ENCODE measurements at places on chromosomes 1 and 21.

GRCh38 chr1:156881663-156882062, 11.9 kb upstream of the PEAR1 start:
- no peak for DNase-seq

- no peak for DNase-seq
Measured at GRCh38 chr1:197954718-197955418, 37.7 kb downstream of the LHX9 start.

DNA sequence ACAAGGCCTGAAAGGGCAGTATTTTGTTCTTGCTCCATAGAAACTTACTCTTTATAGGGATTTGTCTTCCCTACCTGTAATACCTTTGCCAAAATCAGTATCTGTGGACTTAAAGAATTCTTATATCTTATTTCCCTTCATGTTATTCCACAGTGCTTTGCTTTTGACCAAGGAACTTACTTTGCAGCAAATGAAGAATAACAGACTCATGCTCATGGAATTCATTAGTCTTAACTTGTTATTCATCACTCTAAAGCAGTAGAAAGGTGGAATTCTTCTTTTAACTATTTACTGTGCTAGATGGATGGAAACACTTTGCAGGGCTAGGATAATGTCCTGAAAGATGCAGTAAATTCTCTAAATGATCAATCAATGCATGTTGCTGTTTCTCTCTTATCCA, 45.9 kb downstream of the DUSP10 start:
- no peak for DNase-seq

DNA sequence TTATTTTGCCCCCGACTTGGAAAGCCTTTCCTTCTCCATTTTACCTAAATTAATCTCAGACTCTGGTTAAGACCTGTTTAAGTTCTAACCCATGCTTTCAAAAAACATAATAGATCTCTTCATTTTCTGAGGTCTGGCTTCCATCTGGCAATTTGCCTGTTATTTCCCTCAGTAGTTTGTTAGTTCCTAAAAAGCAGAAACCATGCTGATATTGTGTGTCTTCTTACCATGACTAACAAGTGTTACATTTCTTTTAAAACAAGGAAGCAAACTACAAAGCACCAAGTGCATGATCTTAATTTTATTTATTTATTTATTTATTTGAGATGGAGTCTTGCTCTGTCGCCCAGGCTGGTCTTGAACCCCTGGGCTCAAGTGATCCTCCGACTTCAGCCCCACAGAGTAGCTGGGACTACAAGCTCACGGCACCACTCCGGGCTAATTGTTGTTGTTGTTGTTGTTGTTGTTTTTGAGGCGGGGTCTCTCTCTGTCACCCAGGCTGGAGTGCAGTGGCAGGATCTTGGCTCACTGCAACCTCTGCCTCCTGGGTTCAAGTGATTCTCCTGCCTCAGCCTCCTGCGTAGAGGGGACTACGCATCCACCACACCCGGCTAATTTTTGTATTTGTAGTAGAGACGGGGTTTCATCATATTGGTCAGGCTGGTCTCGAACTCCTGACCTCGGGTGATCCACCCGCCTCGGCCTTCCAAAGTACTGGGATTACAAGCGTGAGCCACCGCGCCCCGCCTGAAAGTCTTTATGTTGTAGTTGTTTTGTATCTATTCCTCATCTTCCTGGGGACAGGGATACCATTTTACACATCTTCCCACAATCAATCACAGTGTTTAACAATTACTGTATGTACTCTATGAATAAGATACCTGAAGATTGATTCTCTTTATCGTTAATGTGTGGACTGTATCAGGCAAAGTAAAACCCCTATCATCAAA, 1.3 kb upstream of the PATJ start:
- no peak for DNase-seq

GRCh38 chr1:214289574-214290272, 8.8 kb downstream of the SMYD2 start:
- no peak for DNase-seq

DNA sequence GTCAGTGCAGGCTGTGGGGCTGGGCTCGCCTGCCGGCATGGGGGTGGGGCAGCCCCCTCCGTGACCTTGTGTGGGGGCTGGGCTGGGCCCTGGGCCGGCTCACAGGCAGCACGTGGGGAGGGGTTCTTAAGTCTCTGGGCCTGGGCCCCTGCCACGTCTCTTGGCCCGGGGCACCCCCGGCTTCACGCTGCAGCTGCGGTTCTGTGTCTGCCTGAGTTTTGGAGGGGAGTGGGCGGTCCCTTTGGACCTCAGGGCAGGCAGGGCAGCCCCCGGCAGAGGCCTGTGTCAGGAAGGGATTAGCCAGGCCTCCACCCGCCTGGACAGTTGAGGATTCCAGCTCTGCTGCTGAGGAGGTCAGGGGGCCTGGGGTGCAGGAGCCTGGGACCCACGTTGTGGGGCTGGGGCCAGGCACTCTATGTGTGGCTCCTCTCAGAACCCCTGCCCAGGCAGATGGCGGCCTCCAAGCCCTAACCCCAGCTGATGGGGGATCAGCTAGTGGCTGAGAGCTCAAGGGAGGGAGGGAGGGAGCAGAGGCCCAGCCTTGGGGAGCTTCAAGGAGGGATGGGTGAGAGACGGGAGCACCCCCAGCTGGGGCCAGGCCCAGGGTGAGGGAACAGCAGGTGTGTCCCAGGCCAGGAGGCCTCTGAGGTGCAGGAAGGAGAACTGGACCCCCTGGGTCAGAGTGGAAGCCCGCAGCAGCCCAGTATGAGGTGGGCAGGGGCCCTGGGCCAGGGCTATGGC, 1.8 kb upstream of the PLCH2 start:
- DNase-seq: no peak

GRCh38 chr1:41765152-41765551, 153.6 kb downstream of the HIVEP3 start:
- DNase-seq: no peak
